ENCODE measurements at places on chromosomes 7 and 10.

DNA sequence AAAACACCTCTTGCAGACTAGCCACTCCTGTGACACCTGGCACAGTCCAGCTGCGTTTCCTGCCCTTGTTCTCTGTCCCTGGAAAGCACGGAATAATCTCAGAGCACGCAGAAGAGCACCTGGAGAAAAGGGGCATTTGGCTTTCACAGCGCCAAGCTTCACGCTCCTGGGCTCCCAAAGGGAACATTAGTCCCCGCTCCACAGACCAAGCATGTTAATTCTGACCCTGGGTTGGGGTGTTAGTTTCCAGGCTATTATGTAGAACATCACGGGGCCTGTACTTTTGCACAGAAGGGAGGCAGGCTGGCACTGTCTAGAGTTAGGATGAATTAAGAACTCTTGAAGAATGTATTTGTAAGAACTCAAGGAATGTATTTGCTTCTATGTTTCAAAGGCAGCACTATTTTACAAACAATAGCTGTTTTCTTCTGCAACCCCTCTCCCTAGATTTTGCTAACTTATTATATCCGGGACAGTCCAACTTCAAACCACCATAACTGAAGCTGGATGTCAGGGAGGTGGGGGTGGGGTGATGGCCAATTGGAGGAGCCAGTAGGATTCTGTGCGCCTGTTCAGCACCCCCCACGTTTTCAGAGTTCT is 62.2 kb upstream of the TRIM8 start:
- DNase-seq, result no peak

- no peak for DNase-seq
Observed at GRCh38 chr10:52541006-52541473, 227.0 kb downstream of the DKK1 start.

DNA sequence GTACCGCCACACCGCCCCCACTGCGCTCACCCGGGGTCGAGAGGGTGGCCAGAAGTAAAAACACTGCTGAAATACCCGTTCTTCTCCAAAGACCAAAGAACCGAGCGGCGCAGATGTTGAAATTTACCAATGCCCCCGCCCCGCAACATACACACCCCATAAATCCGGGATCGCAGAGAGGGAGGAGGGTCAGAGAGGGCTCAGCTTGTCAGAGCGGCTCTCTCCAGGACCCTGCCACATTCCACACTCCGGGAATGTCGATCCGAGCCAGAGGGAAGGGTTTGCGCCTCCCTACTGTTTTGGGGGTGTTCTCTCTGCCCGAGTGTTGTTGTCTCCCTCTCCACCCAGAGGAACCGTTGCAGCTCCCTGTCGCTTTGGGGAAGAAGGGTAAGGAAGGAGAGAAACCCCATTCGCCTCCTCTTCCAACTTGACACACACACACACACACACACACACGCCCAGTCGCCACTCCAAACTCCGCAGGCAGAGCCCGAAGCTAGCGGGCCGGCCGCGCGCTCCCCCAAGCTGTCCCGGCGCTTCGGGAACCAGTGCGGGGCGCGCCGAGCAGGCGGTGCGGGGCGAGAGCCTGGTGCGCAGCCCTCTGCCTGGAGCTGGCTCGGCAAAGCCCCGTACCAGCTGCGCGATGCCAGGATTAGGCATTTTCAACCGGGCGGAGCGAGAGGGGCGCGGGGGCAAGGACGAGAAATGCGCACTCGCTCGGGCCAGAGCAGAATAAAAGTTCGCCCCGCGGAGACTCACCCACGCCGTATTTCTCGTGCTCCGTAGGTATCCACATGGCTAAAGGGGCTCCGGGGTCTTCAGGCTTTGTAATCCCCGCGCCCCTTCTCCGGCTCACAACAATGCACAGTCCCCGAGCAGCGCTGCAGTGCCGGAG is 609 bp downstream of the DOCK4 start:
- DNase-seq, result peak; percentile 51

GRCh38 chr7:47510192-47510591 is 71.7 kb downstream of the TNS3 start:
- DNase-seq, result no peak

GRCh38 chr7:131488361-131488760 is 68.1 kb downstream of the PODXL start:
- DNase-seq, result no peak

DNA sequence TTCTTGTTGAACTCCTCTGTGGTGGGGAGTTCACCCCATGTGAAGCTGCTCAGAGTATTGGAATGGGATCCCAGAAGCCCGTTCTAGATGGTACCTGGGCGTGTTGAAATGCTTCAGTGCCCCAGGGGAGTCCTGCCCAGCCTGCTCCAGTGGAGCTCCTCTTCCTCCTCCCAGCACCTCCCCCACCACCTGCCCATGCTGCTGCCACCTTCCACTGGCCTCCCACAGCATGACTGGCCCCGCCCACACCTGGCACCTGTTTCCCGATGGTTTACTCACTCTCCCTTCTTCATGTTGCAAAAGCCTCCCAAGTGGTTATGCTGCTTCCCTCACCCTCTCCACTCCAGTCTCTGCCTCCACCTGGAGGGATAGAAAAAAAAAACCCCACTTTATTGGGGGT is 32.2 kb upstream of the PCBD1 start:
- DNase-seq, result no peak

DNA sequence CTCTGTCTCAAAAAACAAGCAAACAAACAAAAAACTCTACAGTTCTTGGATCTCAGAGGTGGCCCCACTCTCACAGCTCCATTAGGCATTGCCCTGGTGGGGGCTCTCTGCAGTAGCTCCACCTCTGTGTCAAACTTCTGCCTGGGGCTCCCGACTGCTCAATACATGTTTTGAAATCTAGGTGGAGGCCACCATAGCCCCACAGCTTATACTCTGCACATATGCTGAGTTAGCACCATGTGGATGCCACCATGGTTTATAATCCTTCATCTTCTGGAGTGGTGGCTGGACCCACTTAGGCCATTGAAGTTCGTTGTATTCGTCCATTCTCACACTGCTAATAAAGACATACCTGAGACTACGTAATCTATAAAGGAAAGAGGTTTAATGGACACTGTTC is 78.4 kb downstream of the SEPTIN14 start:
- no peak for DNase-seq

GRCh38 chr10:19184891-19185290 is 136.3 kb downstream of the MALRD1 start:
- no peak for DNase-seq

- DNase-seq, result peak; percentile 22
Observed at GRCh38 chr7:112204499-112205342, 1.5 kb downstream of the DOCK4 start.

DNA sequence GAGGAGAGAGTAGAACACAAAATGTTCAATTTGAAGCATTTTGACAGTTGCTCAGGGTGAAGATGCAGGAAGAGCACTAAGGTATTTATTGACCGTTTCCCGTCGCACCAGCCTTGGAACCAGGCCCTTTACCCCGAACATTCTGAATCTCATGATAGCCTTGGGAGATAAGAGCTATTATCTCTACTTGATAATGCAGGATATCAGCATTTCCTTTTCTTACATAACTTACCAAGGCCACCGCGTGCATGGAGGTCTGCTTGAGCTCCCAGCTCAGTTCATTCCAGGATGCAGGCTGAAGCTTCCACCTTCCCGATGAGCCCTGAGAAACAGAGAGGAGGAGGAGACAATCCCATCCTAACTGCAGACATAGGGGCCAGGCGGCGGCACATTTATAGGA is 324.2 kb upstream of the COBL start:
- DNase-seq, result no peak

GRCh38 chr7:138205614-138206150 is 129.4 kb downstream of the AKR1D1 start:
- no peak for DNase-seq

DNA sequence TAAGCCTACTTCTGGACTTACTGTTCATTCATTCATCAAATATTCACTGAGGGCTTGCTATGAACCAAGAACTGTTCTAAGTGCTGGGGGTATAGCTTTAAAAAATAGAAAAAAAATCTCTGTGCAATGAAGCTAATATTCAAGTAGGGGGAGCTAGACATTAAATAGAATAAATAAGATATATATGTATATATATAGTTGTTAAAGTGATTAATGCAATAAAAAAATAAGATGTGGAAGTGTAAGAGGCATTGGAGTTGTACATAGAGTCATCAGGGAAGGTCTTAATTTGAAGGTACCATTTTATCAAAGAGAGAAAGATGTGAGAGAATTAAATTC is 181.2 kb upstream of the AGR3 start:
- no peak for DNase-seq

GRCh38 chr7:154532771-154533170 is 470.2 kb downstream of the PAXIP1 start:
- no peak for DNase-seq

DNA sequence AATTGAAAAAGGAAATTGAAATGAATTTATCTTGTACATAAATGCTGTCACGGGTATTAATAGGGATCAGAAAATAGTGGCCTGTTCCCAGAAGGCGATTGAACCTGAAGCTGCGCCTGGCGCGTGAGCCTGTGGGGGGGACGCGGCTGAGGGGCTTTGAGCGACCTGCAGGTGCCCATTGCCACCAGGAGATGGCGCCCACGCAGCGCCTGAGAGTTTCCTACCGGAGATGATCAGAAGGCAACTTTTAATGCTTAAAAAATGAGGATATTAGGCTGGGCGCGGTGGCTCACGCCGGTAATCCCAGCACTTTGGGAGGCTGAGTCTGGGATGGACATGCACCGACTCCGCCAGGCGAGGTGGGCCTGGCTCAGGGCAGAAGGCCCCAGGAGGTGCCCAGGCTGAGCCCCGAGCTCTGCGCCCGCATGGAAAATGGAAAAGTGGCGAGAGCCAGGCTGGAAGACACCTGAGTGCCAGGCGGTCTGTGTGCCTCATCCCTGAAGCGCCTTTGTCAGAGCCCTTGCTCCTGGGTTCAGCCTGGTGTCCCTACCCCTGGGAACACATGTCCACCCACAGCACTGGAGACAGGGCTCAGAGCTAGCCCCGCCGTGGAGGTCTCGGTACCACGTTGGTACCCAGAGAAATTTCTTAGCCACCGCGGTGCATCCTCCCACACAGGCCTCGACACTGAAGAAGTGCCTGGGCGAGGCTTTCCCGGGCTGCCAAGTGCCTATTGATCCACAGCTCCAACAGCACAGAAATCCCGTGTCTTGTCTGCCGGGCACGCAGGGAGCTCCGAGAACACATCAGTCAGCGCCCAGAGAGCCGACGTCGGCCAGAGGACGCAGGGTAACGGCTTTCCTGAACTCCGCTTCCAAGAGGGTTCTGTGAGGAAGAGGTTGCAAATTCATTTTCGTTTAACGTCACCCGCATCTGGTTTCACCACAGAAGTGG is 117.4 kb downstream of the INPP5A start:
- DNase-seq, result peak; percentile 85

DNA sequence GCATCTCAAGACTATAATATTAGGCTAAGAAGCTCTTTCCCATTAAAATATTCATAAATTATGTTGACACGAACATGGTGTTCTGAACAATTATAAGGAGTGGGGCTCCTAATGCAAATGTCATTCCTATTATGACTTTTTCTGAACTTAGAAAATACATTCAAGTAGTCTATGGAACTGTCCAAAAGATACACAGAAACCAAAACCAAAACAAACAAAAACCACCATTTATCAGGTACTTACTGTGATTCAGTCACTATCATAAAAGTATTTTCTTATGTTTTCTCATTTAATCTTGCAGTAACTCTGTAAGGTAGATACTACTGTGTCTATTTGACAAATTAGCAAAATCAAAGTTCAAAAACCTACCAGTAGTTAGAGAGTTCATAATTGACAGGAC is 406.8 kb downstream of the GFRA1 start:
- DNase-seq, result no peak

DNA sequence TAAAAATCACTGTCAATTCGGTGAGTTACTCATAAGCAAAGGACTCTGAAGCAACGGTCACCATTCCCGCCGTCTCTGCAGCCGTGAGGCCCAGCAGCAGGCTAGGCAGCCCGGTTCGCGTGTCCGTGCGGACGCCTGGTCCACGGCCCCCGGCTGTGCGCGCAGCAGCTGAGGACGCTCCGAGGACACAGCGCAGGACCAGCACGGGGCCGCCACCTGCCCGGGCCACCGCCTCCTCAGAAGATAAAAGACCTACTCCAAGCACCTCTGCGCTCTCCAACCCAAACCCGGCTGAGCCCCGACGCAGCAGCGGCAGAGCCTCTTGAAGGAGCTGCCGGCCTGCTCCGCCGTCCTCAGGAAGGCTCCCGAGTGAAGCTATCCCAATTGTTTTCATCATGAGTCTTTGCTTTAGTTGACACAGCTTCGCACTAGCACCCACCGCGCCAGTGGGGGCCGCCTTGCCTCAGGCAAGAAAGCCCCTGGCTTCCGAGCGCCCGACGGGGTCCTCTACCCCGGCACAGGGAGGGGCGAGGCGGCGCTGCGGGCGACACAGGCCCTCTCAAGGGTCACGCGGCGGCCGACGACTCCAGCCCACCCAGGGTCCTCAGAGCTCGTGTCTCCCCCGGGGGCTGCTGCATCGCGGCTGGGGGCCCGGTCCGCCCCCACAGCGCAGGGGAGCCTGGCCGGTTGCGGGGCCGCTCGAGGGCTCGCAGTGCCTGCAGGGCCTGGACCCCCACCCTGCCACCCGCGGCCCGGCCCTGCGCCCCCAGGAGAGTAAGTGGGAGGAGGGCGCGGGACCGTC is 16.9 kb upstream of the GPR146 start:
- no peak for DNase-seq

DNA sequence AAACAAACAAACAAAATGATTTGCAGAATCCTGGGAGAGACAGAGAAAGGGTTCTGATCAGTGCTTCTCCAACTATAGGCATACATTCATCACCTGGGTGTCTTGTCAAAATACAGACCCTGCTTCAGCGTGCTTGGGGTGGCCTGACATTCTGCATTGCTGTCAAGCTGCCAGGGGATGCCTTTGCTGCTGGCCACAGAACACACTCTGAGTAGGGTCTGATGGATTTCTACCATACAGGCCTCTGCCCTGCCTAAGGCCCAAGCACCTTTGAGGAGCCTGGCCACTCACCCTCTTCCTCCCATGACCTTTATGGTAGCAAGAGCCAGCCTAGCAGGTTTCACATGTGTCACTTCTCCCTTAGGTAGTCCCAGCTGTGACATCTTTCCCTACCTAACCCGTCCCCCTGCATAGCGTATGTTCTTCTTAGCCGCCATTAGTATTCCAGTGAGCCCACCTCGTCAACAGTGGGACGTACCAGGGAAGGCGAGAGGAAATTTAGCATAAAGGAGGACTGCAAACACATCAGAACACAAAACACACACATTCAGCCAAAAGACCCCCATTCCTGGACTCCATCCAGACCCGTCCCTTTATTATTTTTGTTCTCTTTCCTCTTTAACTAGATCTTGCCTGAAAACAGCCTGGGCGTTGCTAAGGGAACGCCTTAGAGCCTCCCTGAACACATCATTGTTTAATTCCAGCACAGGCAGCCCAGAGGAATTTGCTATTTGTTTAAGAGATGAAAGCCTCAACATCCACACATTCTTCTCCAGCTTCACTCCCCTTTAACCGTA is 43.9 kb upstream of the PODXL start:
- DNase-seq, result no peak

All from germinal center (tissue), 1 donor.